ENCODE measurements at places on chromosomes 2 and 18.
A peak's percentile ranks its signal among the peaks of the same experiment; 100 is the strongest.

DNA sequence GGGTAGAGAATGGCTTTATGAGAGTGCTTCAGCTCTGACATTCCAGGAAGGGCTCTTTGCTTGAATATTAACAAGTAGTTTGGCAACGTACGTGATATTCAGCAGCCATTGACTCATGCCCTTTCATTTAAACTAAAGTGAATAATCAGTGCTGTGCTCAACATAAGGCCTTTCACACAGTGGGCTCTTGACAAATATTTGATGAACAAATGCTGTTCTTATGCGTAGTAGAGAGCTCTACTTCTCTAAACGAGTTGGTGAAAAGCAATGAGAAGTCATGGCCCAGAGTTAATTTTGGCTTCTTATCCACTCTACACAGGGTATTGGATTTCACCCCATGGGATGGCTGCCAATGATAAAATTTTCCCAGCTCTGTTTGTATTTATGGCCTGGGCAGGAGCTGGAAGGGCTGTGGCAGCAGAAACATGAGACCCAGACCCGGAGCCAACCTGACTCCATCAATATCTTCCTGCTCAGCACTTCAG, 338.9 kb downstream of the CCDC85A start:
- no peak for DNase-seq

GRCh38 chr2:127721978-127722355, 20.7 kb downstream of the SFT2D3 start:
- no peak for DNase-seq

- DNase-seq, result no peak
These were observed 461.4 kb downstream of the TSN start for GRCh38 chr2:122216901-122217300.

DNA sequence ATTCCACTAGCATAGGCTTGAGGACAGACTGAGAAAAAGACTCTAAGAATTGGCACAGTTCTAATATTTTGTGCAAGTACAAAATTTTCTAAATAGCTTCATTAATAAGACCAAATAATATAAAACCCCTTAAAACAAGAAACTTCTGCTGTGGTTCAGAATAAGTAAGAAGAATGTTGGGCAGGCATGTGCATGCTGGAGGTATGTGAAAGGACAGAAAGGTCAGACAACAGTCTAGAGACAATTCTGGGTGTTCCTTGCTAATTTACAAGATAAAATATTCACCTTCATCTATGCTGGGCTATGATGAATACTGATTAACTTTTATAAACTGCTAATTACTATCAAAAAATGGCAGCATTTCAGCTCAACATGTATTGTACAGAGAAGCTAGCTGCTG, 14.9 kb downstream of the CEBPZOS start:
- no peak for DNase-seq

DNA sequence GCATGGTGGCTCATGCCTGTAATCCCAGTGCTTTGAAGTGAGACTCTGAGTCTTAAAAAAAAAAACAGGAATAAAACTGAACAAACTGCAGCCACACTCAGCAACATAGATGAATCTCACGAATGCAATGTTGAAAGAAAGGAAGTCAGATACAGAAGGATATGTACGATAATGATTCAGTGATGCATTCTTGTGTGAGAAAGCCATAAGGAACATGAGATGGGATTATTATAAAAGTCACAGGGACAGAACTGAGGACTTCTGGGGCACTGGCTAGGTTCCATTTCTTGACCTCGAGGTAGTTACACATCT, 56.9 kb upstream of the SMAD2 start:
- no peak for DNase-seq

- no peak for DNase-seq
These were observed 426.9 kb downstream of the NR4A2 start for GRCh38 chr2:155905657-155906056.

- no peak for DNase-seq
These were observed 950.6 kb upstream of the LRATD1 start for GRCh38 chr2:13681936-13682335.

GRCh38 chr18:45617284-45617683, 2.0 kb downstream of the SLC14A2 start:
- DNase-seq, result no peak

- DNase-seq, result no peak
These were observed 43.0 kb downstream of the CROCC2 start for GRCh38 chr2:240948905-240949790.

DNA sequence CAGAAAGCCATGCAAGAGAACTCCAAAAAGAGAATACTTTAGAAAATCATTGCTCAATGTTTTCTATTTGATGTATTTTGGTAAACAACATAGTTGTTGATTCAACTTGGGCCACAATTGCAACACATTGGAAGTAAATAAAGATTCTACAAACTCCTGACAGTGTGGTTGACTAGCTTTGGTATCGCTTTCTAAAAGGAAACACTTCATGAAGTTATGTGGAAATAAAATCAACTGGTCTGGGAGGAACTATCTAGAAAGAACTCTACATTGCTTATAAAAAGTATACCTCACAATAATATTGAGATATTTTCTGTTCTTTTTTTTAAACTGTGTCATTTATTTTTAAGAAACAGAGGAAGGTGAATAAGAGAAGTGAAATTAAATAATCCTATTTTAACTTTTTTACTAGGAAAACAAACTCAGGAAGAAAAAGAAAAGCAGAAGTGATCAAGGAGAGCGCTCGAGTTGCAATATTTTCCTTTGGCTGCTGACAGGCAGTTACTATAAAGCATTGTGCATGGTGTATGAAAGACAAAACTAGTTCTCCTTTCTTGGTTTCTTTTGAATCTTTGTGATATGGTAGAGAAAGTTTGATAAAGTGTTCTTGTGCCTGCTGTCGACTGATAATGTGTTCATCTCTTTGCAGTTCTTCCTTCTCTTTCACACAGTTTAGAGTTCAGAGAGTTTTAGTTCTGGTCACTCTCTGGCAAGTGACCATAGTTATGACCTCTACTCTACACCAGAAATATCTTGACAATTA, 3.0 kb downstream of the DHRS9 start:
- peak; percentile 10 for DNase-seq

DNA sequence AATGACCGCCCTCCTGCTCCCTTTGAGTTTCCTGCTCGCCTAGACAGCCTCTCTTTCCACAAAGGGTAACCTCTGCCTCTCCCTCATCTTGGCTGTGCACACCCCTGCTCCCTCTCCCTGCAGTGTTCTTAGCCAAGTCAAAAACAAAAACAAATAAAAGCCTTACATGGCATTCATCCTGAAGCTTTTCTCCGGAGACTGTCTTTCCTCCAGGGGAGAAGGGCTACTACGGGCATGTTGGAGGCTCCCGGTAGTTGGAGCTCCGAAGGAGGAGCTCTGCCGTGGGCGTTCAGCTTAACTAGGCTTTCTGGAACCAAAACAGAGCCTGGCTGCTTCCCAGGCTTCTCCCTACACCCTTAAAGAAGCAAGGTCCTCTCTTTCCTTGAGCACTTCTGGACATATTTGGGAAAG, 104.2 kb downstream of the TPGS2 start:
- DNase-seq, result no peak

DNA sequence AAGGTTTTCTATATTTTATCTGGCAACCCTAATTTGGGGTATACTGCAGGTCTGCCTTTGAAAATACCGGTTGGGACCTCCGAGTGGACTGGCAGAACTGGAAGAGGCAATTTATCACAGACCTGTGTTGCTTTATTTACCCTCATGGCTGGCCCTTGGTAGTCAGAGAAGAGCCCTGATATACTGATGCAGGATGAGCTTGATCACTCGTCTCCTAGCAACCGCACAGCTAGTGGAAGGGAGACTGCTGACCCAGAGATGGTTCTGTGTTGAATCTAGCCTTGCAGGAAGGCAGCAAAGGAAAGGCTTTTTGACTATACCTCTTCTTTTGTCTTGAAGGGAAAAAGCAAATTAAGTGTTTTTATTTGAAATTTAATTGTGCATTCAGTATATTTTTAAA, 154.7 kb downstream of the EML6 start:
- no peak for DNase-seq

DNA sequence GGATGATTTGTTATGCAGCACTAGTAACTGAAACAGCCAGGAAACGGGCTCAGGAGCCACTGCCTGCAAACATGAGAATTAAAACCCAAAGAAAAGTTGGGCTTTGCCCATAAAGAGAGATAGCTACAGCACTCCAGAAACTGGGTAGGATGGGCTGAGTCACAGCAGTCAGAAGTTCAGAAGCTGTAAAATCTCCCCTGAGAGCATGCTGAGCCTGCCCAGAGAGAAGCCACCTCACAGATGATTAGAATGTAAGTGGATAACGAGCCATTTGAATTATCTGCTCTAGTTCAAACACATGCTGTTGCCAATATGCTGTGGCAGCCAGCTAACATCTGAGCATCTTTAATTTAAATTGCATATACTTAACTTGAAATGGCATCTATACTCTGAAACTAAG, 388.1 kb upstream of the ACVR2A start:
- no peak for DNase-seq

- no peak for DNase-seq
These were observed 587.7 kb downstream of the CPS1 start for GRCh38 chr2:211144078-211144477.

GRCh38 chr18:79404567-79404910, 8.8 kb downstream of the NFATC1 start:
- no peak for DNase-seq
